ENCODE measurements at places on chromosomes 6 and 20.

- no peak for DNase-seq
Observed at GRCh38 chr20:46705378-46705729, 4.1 kb upstream of the SLC2A10 start.

DNA sequence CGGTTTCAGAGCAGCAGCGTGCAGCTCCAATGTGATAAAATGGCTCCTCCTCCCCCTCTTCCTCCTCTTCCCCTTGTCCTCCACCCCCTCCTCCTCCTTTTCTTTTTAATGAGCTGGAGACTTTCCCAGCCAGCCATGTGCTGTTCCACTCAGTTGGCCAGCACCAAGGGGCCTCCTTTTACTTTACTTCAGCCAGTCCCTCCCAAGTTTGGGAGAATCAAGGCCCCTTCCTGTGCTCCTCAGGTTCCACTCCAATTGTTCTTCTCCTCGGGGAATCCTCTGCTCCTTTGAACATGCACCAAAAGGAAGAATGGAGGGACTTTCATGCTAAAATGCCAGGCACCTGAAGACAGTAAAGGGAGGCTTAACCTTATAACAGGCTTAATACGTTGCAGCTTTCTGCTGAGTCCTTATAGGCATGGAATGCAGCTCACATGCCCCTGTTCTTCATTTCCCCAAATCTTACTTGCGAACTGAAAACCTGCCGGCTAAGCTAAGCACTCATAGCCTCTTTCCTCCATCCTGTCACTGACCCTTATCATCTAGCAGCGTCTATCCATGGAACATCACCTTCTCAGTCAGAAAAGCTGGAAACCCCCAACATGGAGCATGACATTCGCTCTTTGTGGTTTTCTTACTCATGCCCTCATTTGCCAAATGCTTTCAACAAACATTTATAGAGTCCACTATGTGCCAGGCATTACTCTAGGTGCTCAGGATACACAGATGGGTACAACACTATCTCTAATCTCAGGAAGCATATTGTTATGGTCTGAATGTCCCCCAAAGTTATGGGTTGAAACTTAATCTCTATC lies 170.6 kb downstream of the PHACTR1 start:
- no peak for DNase-seq

DNA sequence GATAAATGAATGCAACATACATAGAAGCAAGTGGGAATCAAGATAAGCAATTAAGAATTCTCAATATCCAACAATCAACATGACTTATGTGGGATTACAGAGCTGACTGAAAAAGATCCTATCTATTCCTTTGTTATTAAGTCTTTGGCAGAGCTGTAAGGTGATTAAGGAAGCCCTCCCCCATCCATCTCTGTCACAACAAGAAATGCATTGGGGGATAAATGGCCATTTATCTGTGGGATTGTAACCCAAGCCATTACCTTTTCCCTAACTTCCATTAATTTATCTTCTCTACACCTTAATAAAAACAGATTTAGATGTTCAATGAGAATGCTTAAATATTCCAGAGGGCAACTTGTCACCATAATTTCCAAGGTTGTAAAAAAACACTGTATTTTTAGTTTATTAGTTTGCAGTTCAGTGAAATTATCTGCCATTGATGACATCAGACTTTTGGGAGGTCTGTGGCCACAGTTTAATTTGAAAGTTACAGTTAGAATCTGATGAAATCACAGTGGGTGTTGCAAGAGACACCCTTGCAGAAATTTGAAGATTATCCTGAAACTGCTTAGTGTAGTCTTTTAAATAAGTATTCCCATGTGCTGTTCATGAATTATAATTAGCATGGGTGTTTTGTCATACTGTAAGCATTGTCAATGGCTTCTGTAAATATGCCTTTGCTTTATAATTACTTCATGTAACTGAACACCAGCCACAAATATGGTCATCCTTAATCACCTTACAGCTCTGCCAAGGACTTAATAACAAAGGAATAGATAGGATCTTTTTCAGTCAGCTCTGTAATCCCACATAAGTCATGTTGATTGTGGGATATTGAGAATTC lies 49.4 kb upstream of the FYN start:
- DNase-seq: no peak

DNA sequence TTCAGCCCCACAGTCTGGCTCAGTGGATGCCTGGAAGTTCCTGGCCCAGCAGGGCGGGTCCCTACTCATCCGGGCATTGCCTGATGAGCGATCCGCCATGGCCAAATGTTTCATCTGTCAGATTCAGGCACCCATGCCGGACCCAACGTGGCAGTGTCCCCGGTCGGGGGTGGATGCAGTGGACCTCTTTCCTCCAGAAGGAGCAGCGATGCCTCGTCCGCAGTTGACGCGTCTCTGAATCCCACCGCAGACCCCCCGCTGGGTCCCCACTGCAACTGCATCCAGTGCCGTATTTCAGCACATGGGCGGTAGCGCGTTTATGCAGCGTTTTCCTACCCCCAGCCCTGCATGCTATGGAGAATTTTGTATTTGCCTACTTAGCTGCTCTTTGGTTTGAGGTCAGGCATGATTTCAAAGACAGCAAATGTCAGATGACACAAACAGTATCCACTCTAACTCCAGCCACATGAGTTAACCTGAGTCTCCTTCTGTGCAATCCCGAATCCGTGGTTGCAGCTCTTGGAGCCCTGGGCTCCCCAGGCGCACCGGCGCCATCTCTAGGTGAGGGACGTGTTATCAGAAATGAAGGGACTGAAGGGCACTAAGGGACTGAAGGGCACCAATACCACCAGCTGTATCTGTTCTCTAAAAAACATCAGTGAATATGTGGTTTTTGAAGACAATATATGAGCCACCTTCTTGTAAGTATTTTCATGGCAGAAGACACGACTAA lies 72.6 kb upstream of the THBS2 start:
- DNase-seq: no peak

DNA sequence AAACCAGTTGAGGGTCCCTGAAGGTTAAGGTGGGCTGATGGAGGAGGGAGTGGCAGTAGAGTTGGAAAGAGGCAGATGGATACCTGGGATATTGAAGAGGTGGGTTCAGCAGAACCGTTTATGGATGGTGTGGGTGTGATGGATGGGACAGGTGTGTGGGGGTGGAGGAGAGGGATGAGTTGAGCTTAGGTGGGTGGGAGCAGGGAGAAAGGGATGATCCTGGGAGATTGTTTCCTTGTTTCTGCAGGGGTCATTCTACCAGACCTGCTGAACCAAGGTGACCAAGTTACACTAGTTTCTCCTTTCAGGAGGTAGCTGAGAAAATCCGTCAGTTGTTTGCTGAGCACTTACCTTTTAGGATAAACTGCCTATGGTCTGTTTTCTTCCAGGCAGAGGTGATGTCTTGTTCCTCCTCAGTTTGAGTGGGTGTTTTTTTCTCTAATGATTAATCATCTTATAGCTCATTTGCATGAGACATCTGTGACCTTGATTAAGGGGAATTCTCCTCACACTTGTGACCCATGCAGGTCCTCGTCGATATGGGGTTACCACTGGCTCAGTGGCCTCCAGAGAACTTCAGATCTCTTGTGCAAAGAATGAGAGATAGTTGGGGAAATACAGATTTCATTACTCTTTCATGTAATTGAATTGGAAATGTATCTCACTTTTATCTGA lies 53.0 kb downstream of the FARS2 start:
- no peak for DNase-seq

DNA sequence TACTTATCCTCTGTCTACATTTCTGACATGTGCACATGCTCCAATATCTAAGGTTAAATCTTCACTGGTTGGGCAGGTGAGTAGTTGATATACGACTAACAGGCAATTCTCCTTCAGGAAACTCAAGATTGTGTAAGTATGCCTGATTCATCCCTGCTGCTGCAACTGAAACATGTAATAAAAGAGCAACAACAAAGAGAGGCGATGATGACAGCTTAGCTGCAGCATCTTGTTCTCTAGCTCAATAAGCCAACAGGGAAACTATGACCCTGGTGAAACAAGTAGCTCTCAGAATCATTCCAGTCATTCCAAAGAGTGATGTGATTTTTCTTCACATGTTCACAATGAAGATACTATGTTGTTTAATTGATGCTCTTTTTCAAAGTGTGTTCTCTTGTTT lies 74.4 kb downstream of the ELOVL4 start:
- DNase-seq: no peak

DNA sequence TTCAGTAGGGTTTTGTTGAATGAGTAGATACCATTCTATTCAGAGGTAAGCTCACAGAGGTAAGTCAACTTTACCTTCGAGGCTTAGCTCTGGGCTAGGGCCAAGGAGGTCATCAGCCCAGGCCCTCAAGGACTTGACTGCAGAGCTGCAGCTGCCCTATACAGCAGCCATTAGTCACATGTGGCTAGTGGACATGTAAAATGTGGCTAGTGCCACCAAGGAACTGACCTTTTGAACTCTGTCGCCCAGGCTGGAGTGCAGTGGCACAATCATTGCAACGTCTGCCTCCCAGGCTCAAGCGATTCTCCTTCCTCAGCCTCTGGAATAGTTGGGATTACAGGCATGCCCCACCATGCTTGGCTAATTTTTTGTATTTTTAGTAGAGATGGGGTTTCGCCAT lies 47.9 kb upstream of the EPB41L1 start:
- no peak for DNase-seq

GRCh38 chr20:6120491-6120988 lies 2.3 kb downstream of the FERMT1 start:
- no peak for DNase-seq

- no peak for DNase-seq
Observed at GRCh38 chr20:24581443-24582170, 112.2 kb downstream of the SYNDIG1 start.

GRCh38 chr20:23164176-23164601 lies 78.1 kb upstream of the CD93 start:
- no peak for DNase-seq

DNA sequence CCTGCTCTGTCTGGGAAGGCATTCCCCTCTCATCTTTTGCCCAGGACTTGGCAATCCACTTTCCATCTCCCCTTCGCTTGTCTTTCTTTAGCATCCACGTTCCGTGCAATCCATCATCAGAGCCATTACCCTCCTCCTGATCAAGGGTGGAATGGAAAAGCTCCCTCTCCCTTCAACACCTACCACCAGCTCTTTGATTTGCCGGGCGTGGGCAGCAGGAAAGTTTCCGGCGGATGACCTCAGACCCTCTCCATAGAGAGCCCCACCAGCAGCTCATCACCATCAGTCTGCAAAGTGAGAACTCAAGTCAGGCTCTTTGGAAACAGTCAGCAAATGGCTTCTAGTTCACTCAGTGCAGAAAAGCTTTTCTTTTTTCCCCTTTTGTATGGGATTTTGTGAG lies 76.2 kb downstream of the TSHZ2 start:
- DNase-seq: no peak

GRCh38 chr6:158081657-158081935 lies 86.5 kb downstream of the SERAC1 start:
- DNase-seq: peak; percentile 71

- DNase-seq: peak; percentile 15
Observed at GRCh38 chr6:106448000-106448426, 87.5 kb downstream of the CRYBG1 start.

- no peak for DNase-seq
Observed at GRCh38 chr6:110307368-110307767, 50.8 kb downstream of the METTL24 start.

- no peak for DNase-seq
Observed at GRCh38 chr6:82832811-82833210, 232.8 kb downstream of the UBE3D start.

DNA sequence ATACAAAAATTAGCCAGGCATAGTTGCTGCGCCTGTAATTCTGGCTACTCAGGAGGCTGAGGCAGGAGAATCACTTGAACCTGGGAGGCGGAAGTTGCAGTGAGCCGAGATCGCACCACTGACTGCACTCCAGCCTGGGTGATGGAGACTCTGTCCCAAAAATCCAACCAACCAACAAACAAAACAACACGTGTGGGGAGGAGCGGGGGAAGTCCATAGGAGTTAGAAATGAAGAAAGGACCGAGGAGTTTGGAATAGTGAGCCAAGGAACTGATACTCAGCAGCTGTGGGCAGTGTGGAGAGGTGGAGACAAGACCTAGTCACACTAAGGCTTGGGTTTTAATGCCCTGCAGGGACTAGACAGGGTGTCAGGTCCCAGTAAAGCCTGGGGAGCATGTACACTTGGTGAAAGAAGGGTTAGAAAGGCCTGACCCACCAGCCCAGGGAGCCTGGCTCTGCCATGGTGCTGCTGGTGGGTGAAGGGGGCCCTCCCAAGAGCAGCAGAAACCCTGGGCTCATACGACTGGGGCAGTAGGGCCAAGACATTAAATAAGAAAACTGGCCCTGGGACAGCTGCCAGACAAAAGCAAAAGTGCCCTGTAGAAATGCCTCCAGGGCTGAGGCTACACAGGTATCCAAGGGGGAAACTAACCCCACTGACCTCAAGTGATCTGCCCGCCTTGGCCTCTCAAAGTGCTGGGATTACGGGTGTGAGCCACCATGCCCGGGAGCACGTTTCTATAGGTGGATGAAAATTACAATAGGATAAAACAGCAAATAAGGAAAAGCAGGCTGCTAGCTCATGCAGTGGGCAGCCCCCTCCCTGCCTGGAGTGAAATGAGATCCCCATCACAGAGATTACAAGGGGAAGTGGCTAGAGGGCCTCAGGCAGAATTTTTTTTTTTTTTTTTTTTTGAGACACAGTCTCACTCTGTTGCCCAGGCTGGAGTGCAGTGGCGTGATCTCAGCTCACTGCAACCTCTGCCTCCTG lies 58.0 kb downstream of the MYH7B start:
- DNase-seq: no peak

- DNase-seq: no peak
Observed at GRCh38 chr6:36053878-36054277, 26.3 kb downstream of the MAPK14 start.

- no peak for DNase-seq
Observed at GRCh38 chr20:61516346-61517208, 264.5 kb downstream of the CDH4 start.

- DNase-seq: no peak
Observed at GRCh38 chr6:6826095-6826901, 237.8 kb downstream of the LY86 start.

GRCh38 chr6:127959869-127960268 lies 59.0 kb upstream of the THEMIS start:
- no peak for DNase-seq

DNA sequence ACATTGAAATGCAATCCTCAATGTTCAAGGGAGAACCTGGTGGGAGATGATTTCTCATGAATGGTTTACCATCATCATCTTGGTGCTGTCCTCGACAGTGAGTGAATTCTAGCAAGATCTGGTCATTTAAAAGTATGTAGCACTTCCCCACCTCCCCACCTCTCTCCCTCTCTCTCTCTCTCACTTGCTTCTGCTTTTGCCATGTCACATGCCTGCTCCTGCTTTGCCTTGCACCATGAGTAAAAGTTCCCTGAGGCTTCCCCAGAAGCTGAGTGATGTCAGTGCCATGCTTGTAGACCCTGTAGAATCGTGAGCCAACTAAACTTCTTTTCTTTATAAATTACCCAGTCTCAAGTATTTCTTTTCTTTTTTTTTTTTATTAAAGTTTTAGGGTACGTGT lies 60.5 kb downstream of the DST start:
- no peak for DNase-seq

DNA sequence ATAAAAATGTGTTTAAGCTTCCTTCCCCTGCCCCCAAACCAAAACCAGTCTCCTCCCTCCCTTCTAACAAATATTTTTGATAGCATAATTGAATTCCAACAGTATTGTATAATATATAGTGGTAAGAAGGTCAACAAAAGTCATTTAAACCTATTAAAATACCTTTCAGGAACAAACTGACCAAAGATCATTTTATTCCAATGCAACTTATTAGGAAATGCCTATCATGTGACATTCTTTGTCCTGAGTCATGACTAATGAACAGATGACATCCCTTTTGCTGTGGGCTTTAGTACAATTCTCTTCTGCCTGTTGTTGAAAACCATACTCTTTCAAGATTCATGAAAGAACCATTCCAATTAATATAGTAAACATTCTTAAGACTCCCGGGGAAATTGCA lies 51.5 kb upstream of the TRAF3IP2 start:
- DNase-seq: no peak

- no peak for DNase-seq
Observed at GRCh38 chr6:40923326-40923725, 115.7 kb downstream of the UNC5CL start.

All from CD4-positive, alpha-beta T cell treated with Interleukin-1 beta for 1 hour (primary cell).